Stimulated activated naive B cell treated with anti-CD40 and anti-IgM and Interleukin-4, amounts not matched to agents 10 μg/mL and 1 μg/mL and 100 μg/mL, for 72 hours (primary cell): ENCODE measurements at places on chromosomes 3 and 15.

- DNase-seq: no peak
These were observed 284.2 kb upstream of the TPM1 start for GRCh38 chr15:62758126-62758951.

DNA sequence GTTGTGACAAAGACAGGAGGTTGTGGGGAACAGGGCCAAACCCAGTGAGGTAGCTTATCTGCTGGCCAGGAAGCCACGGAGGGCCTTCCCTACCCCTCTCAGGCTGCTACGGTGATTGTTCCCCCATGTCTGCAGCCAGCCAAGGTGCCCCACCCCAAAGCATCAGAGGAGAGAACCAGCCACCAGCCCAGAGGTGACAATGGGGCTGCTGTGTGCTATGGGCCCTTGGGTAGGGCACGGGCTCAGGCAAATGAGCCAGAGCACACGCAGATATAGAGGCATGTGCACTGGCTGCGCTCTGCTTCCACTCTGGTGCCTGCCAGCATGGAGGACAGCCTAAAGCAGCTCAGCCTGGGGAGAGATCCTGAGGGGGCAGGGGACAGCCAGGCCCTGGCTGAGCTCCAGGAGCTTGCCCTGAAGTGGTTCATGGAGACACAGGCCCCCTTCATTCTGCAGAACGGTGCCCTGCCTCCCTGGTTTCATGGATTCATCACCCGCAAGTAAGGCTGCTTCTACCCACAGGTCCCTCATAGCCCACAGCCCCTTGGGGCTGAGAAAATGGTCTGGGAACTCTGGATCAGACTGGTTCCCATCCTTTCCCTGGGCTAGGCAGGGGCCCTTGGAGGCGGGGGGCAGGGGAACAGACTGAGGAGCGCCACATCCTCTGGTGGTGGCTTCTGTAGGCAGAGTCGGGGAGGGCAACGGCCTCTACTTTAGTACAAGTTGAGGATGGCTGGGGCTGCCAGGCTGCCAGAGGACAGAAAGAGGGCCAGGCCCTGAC, at the start of gene SH2D7:
TSS of gene SH2D7 (plus strand) at position 301 of the 781 bp plus-strand sequence. CDS start at position 325, 24 bp downstream.
- DNase-seq: no peak

- DNase-seq: no peak
These were observed 6.5 kb downstream of the EPHB3 start for GRCh38 chr3:184567946-184568559.

DNA sequence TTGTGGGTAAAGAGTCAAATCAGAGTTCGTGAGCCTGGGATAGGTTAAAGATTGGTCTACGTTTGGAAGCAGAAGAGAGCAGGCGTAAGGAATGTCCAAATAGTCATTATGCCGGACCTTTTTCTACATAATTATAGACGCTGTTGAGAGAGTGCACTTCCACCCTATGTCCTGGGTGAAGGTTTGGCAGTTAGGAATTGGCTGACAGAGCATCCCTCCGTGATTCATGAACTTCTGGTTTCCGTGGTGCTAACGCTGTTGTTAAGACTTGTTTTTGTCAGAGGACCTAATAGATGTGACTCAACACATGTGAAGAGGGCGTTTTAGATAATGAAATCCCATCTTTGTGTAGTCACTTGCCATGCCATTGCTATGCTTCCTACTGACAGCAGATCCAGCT, 1.1 kb downstream of the EAF1 start:
- no peak for DNase-seq

GRCh38 chr3:34005886-34006285, 207.5 kb downstream of the PDCD6IP start:
- no peak for DNase-seq

DNA sequence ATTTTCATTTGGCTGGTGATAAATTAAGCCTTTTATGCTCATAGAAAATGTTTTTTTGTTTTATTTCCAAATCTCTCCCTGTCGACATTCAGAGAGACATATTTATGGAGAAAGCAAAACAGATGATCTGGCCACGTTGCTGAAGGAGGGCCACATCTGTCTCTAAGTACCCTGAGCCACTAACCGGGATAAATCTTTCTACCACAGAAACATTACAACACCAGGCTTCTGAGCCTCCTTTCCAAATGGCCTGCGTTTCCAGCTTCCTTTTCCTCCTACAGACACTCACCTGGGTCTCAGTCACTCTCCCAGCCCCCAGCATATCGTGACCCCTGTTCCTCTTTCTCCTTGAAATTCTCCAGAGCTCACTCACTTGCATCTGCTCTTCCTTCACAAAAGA, 161.0 kb downstream of the ARRDC4 start:
- no peak for DNase-seq

DNA sequence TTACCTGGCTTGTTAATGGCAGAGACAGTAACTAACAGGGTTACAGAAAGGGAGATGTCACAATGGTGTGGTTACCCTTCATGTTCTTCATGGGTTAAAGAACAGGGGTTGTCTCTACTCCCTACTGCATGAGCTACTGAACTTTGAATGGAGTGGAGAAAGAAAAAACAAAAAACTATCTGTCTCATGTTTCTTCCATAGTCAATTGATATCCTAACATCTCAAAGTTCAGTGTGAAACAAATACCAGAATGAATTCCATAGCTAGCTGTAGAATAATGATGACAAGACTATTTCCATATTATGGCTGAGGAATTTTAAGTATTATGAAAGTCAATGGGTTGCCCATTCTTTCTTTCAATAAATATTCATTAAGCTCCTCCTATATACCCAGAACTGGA, 161.3 kb upstream of the LPP start:
- DNase-seq: no peak

- DNase-seq: no peak
These were observed 31.5 kb downstream of the KLHL18 start for GRCh38 chr3:47314056-47314764.

DNA sequence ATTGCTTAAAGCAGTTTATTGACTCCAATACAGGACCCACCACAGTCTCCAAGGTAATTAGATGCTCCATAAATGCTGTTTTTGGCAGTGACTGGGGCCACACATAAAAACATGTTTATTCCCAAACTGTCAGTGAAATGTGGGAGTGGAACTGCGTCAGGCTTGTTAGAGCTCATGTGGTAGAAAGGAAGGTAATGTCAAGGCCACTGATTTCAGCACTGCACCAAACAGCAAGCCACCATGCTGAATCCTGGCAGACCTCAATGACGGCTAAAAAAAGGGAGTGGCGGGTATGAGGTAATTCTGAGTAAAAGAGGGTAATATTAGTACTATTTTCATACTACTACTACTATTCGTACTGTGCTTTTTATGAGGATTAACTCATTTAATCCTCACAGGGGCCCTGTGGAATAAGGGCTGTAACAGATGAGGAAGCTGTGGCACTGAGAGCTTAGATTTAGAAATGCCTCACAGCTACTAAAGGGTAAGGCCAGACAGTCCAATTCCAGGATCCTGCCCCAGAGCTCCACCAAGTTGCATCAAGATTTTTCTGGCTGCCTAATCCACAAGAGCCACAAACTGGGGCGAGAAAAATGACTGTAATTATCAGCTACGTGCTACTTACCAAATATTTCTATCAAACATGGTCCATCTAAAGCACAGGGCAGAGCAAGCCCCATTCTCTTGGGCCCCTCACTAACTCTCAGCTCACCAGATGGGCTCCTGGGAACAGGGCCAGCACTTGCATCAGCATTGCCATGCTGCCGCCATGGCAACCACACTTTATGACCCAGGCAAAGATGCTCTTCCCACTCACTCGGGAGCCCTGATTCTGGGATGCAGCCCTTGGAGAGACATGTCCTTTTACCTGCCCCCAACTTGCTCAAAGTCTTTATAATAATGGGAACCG, 83.6 kb upstream of the SPATA12 start:
- no peak for DNase-seq

DNA sequence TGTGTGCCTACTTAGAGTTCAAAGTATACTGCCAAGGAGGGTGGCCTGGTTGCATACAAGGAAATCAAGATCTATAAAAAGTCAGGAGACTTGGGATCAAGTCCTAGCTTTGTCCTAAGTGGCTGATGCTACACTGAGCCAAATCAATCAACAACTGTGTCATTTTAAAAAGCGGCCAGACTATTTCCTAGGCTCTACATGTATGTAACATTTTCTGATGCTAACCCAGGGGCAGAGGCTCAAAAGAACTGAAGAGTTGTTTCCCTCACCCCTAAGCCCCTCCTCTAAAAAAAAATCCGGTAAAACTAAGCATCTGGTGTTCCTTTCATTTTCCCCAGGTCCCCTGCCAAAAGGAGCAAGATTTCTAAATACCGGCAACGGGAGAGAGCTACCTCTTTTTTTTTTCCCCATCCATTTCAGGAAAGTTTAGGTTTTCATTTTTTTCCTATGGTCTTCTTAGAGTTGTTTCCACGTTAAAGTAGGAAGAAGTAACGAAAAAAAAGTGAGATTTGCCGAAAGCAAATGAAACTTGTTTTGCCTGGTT, 18.8 kb upstream of the CHD2 start:
- DNase-seq: no peak

GRCh38 chr15:50180091-50180490, 1.9 kb upstream of the SLC27A2 start:
- no peak for DNase-seq

DNA sequence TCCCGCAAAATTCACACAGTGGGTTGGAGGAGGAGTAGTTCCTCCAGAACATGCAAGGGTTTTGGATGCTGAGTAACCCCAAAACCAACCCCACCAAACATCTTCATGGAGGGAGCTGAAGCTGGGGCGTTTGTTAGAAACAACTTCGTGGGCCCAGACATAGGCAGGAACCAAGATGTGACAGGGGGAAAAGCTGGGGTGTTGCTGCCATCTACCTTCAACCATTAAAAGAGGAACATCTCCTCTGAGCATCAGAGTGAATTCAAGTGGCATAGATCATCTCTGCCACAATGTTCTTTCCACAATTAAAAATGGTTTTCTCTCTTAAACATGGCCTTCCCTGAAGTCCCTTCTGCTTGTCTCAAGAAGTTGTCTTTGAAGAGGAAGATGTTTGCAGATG, 20.5 kb downstream of the SIDT1 start:
- peak; percentile 14 for DNase-seq

- no peak for DNase-seq
These were observed 7.0 kb upstream of the SPICE1 start for GRCh38 chr3:113521981-113522380.

- DNase-seq: no peak
These were observed 36.0 kb downstream of the ITGB5 start for GRCh38 chr3:124851136-124851535.

GRCh38 chr15:88918738-88919137, 5.6 kb upstream of the MFGE8 start:
- DNase-seq: peak; percentile 22

- no peak for DNase-seq
These were observed 60.4 kb upstream of the POU1F1 start for GRCh38 chr3:87336761-87337160.

GRCh38 chr15:71304681-71305080, 189.4 kb downstream of the THSD4 start:
- no peak for DNase-seq

DNA sequence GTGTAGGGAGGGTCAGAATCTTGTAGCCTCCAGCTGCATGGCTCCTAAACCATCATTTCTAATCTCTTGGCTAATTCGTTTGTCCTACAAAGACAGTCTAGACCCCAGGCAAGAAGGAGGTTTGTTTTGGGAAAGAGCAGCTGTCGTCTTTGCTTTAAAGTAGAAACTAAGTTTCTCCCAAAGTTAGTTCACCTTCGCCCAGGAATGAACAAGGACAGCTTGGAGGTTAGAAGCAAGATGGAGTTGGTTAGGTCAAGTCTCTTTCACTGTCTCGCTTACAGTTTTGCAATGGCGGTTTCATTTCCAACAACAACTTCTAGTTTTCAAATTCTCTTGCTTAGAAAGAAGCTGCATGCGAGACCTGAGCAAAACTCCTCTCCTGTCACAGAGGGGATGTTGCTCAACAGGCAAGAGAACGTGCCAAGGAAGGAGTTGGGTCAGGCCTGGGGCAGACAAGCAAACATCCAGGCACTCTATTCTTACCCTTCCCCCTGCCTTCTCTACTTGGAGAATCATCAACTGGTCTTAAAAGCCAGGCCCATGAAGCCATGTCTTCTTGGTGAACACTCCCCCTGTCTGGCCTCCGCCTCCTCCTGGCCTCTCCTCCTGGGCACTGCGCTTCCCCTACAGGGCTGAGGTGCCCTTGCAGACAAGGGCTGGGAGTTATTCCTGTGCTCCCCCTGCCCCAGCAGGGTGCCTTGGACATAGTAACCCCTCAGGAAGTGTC, 57.6 kb downstream of the TMEM44 start:
- DNase-seq: no peak

GRCh38 chr3:192188218-192188835, 539.0 kb downstream of the FGF12 start:
- no peak for DNase-seq

DNA sequence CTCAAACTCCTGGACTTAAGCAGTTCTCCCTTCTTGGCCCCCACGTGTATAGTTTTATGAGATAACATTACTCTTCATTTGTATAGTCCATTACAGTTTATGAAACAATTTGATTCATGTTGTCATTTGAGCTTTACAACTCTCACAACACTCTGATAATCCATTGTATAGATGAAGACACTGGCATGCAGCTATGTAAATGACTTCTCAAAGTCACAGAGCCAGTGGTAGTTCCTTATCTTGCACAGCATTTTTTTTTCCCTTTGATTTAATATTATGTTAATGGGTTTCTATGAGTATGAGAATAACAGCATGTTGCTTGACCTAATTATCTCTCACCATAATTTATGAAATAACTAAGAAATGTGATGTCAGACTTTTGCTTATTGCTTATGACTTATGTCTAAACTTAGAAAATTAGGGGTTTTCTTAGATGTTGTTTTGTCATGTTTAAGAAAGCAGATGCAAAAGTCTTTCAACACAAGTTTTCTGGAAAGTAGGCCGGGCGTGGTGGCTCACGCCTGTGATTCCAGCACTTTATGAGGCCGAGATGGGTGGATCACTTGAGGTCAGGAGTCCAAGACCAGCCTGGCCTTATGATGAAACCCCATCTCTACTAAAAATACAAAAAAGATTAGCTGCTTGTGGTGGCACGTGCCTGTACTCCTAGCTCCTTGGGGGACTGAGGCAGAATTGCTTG, 13.3 kb downstream of the VPS8 start:
- no peak for DNase-seq

DNA sequence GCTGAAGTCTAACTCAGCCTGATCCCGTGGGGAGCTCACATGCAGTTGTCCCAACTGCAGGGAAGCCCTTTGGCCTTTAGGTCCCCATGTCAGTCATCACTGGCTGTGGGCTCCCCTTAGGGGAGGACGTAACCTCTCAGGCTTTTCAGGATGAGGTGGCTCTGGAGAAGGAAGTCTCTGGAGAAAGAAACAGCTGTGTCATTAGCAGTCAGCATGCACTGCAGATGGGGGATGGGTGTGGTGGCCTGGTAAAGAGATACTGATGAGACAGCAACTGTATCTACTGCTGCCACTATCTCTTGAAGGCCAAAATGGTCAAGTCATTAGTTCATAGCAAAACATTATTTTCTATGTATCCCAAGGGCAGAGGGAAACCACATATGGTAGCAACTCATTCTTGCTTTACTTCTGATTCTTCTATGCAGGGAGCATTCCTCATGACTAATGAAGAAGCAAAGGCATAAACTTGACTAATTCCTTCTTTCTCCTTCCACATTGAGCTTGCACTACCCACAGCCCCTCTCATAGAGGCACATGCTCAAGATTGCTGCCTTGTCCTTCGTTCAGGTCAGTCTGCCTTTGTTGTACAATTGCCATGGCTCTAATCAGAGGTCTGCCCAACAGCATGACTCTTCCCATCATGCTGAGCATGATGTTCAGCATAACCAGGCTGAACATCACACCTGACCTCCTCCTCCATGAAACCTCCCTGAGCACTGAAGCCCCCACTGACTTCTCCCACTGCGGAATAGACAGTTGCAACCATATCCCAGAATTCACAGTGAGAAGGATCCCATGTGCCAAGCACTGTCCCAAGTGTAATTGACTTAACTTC, 47.8 kb upstream of the TMEM158 start:
- no peak for DNase-seq
